CD4-positive, alpha-beta T cell (primary cell): ENCODE measurements at places on chromosomes 3 and 15. TPM values are rescaled to one million over a fixed set of nuclear protein-coding genes. Genes with fewer than 3 reads are reported as not detected.

- DNase-seq, result no peak
These were observed 48.5 kb downstream of the PCSK6 start for GRCh38 chr15:101440846-101441590.

DNA sequence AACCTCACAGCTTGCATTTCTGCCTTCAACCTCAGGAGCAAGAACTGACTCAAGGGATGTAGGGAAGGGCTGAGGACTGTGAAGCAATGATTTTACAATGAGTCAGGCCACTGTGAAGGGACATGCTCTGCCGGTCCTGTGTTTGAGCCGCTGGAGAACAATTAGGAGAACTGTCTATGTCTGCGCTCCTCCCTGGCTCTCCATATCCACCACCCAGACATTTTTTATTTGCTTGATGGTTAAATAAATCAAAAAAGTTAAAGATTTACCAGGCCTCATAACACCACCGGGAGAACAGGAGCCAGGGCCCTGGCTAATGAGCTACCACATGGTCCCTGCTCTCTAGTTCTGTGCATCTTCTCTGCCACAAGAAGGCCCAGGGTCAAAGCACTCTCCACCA, 29.6 kb downstream of the SEC61A1 start:
- DNase-seq, result no peak

GRCh38 chr3:127157171-127157828, 35.6 kb upstream of the PRR23E start:
- DNase-seq, result no peak

The AADACL2 gene
- not detected for total RNA-seq

The LIPH gene
- not detected for total RNA-seq

The SPINT1 gene
- total RNA-seq, result 1.6 TPM

The LMAN1L gene
- 0.93 TPM for total RNA-seq

The STRC gene
- 1.7 TPM for total RNA-seq
